ENCODE measurements at places on chromosomes 3 and 15.

DNA sequence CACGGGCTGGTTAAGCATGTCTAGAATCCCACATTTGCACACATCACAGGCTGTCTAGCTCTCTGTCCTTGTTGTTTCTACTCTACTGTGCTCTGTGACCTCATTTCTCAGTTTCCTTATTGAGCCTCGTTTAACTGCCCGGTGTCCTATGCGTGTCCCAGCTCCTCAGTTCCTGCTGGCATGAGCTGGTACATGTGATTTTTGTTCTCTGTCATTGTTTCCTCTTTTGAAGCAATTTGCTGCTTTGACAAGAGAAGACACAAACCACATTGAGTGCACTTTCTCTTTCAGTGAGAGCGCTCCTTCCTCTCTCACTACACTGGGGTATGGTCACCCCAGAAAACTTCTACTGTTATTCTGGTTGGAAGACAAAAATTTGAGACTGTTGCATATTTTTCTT, 563.5 kb downstream of the PDCD6IP start:
- no peak for DNase-seq

GRCh38 chr3:172084871-172085556, 45.6 kb downstream of the FNDC3B start:
- no peak for DNase-seq

GRCh38 chr3:56157693-56158362, 310.4 kb downstream of the ERC2 start:
- no peak for DNase-seq

GRCh38 chr15:94480289-94480834, 249.0 kb downstream of the MCTP2 start:
- no peak for DNase-seq

GRCh38 chr3:110413807-110414748, 657.5 kb upstream of the NECTIN3 start:
- no peak for DNase-seq

DNA sequence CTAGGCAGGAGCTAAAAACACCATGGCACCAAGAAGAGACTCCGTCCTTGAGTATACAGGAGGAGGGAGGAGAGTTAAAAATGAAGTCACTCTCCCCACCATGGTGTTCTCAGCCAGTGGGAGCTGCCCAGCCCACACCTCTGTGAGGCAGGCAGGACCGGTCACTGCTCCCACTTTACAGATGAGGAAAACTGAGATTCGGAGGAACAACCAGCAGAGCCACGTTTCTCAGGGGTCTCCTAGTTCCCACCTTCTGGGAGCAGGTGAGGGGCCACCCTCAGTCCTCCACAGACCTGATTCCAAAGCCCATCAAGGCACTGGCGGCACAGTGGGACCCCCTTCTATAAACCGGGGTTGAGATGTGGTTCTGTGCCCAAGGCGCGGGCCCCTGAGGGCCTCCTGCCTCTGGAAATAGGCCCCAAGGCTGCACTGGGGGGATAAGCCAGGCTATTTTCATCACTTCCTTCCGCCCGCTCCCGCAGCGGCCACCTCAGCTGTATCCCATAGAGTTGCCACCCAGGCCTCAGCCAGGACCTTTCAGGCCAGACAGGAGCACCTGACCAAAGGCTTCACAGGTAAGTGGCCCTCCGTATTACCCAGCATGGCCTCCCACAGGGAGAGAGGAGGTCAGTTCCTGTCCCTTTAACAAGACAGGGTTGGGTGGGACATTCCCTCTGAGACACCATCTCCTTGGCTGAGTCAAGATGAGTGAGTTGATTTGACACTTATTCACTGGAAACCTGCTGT, at the start of gene GP9:
Gene GP9, plus strand, starts transcription at position 504 of the 747 bp plus-strand sequence. CDS start 961 bp downstream, outside the sequence.
- no peak for DNase-seq

DNA sequence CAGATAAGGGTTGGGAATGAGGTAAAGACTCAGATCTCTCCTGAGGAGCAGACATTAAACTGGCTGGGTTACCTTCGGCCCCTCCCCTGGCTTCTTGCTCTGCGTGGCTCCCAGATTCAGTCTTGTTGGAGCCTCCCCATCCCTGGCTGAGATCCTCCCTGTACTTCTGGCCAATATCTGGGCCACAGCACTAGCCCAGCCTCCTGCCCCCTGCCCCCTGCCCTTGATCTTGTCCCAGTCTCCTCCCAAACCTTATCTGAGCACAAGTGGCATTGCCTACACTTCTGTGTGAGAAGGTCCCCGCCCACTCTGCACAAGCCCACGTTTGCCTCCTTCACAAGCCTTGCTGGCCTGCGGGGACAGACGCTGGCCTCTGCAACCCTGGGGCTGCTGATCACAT, 16.8 kb downstream of the PLA2G4F start:
- DNase-seq: no peak

DNA sequence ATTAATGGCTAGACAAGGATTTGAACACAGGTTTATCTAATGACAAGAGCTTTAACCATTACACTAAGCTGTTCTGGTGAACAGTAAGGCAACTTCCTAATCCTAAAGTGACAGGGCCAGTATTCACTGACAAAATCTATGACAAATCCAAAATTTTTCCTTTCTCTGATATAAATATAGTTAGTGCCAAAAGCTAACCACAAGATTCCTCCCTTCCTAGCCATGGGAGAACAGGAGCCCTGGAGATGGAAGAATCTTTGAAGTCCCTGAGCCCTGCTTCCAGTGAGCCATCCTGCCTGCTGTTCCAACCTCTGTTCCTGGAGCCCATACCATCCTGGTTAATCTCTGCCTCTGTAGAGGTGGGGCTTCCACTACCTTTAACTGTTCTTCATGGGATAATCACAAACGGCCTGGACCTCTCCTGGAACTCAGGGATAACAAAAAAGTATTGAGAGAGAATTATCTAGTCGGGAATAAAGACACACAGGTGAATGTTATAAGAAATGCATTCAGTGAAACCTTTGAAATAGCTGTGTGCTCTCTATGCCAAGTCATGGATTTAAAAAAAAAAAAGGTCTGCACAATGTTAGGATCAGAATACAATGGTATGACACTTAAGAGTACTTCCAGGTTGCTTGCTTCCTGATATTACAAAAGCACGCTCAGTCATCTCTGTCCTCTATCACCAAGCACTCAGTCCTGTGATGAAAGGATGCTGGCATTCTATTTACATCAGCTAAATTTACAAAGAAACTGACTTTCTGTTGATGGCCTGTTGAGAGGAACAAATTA, 235.8 kb downstream of the SUCLG2 start:
- DNase-seq: no peak

- DNase-seq: no peak
These were observed 4.4 kb downstream of the SPG11 start for GRCh38 chr15:44659056-44659455.

DNA sequence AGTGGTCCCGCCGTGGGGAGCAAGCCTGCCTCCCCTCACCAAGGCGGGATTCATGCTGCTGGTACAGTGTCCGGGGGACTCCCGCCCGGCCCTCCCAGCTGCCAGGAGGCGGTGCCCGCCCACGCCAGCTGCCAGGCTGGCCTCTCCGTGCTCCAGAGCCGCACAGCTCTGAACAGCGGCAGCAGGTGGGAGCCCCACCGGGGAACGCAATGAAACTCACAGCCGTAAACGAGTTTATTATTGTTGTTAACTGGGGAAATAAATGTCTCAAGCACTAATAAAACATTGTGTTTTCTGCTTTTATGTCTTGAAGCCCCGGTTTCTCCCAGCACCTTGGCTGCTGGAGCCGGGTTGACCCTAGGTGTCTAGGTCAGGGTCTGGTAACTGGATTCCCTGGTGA, 317.7 kb upstream of the TLE3 start:
- peak; percentile 16 for DNase-seq

DNA sequence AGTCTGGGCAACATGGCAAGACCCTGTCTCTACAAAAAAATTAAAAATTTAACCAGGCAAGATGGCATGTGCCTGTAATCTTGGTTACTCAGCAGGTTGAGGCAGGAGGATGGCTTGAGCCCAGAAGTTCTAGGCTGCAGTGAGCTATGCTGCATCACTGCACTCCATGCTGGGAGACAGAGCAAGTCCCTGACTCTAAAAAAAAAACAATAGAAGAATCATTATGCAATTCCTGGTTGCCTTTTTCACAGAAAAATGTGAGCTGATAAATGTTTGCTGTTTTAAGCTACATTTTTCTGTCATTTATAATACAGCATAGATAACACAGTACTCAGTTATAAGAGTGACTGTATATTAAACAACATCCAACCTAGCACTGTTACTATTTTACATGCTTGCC, 148.8 kb downstream of the SCAPER start:
- DNase-seq: no peak

DNA sequence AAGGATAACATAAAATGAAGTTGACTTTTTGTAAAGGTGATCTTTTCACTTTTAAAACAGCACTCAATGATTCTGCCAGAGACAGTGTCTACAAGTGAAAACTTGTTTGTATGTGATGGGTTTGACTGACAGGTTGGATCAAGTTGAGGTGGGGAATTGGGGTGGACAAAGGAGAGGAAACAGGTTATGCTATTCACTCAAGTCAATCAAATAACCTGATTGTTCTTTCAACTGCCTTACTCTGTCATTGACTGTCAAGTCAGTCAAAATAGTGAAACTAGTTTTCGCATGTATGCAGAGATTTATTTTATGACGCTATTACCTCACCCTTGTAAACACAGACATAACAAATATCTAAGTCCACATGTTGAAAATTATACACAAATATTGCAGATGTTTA, 187.7 kb downstream of the ROBO2 start:
- DNase-seq: no peak

- DNase-seq: no peak
These were observed 45.9 kb upstream of the ABHD10 start for GRCh38 chr3:111932946-111933345.

DNA sequence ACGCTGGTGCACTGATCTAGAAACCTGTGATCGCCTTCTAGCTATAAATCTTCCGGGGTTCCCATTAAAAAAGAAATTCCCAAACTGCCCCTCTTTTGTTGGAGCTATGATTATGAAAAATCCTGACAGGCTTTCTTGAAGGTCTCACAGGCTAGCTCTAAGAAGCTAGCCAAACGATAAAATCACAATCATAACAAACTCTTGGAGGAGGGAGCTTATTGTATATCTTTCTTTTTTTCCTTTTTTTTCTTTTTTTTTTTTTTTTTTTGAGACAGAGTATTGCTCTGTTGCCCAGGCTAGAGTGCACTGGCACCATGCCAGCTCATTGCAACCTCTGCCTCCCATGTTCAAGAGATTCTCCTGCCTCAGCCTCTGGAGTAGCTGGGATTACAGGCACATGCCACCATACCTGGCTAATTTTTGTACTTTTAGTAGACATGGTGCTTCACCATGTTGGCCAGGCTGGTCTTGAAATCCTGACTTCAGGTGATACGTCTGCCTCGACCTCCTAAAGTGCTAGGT, 72.0 kb downstream of the MYO1E start:
- no peak for DNase-seq

- DNase-seq: no peak
These were observed 3.1 kb upstream of the MESP2 start for GRCh38 chr15:89772932-89773583.

- no peak for DNase-seq
These were observed 135.2 kb downstream of the TP63 start for GRCh38 chr3:189766416-189766815.

DNA sequence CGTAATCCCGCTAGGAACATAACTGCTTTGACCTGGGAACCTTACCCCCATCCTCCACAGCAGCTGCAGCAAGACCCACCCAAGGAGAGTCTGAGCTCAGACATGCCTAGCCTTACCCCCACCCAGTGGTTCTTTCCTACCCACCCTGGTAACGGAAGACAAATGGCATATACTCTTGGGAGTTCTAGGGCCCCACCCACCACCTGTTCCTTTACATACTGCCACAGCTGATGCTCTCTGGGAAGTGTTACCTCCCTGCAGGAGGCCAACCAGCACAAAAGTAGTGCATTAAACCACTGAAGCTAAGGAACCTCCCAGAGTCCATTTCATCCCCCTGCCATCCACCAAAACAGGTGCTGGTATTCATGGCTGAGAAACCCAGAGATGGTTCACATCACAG, 50.6 kb upstream of the AZI2 start:
- DNase-seq: no peak

- DNase-seq: no peak
These were observed 935.0 kb downstream of the FHIT start for GRCh38 chr3:60316121-60316797.

DNA sequence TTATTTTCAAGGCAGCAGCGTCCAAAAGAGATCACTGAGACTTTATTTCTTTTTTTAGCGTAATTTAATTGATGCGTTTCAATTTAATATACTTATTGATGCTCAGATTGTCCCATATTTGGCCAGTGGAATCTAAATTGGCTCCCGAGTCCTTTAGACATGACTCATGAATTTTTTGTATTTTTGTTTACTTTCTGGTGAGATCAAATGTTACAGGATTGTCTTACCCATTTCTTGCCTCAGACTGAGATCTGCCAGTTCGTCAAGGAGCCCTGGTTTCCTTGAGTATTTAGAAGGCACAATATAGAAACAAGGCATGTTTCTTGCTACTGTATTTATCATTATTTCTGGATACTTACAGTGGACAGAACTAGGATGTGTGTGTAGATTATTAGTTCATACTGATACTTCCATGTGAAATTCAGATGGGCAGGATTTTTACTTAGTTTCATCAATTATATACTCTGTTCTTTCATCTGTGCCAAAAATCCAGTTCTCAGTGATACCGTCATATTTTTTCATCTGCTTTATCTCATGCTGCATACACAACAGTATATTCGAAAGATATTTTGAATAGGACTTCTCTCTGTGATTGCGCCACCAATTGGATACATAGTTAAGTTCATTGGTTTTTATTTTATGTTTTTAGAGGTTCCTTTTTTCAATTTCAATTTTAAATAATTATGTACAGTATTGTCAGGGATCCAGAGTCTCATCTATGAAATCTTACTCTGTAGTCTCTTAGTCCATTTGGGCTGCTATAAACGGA, 436.9 kb upstream of the C2CD4B start:
- DNase-seq: no peak

- no peak for DNase-seq
These were observed 268.8 kb downstream of the ZBTB20 start for GRCh38 chr3:114878114-114878839.

- DNase-seq: no peak
These were observed 36.2 kb downstream of the FAM174B start for GRCh38 chr15:92619145-92620101.

- no peak for DNase-seq
These were observed 574.0 kb downstream of the NTRK3 start for GRCh38 chr15:87682527-87682926.

DNA sequence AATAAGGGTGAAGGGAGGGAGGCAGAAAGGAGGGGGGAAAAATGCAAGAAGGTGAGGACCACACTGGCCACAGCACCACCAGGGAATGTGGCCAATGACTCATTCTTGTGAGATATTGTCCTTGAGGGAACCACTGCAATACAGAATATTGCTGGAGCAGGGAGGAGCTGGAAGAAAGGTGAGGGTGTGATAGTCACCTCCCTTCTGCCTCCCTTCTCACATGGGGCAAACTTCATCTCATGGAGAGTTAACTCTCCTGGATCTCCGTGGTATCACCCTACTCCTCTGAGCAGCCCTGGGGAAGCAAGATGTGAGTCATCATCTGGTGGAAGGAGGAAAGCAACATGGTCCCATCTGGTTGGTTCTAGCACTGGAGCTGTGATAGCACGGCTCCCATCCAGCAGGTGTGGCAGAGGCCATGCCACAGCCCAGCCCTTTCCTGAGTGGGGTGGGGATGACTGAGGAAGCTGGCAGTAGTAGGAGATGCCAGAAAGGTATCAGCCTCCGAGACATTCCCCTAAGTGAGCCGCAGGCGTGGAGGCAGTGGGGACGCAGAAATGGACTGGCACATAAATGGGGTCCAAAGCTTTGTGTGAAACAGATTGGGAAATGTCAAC, 115.9 kb upstream of the LPP start:
- DNase-seq: no peak

GRCh38 chr15:23002920-23003319, 22.8 kb upstream of the CYFIP1 start:
- DNase-seq: no peak

GRCh38 chr3:158272081-158272480, 162.2 kb downstream of the RSRC1 start:
- DNase-seq: no peak

Measured in NCI-H1694 (cell line).